ENCODE measurements at places on chromosomes 6 and 20.

DNA sequence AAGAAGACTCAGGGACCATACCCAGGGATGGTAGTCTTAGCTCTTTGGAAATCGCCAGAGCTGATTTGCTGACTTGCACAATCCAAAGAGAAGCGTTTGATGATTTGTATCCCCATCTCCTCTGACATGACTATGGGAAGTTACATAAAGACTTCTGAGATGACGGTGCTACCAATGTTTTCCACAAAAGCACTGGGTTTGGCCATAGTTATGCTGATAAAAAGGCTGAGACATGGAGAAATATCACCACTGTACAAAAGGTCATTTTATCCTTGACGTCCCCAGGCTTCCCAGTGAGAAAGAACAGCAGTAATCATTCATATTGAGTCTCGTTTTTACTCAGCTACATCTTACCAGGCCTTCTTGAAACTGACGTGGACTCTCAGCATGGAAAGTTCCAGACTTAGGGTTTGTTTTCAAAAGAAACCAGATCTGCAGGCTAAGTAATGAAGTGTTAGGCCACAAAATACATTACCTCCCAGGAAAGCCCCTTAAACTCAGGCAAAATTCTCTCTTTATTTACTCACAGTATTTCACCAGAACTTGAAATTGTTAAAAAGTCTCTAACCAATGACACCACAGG, 370.3 kb upstream of the JARID2 start:
- peak; percentile 63 for DNase-seq

- no peak for DNase-seq
Observed at GRCh38 chr6:122563364-122564052, 46.7 kb upstream of the PKIB start.

DNA sequence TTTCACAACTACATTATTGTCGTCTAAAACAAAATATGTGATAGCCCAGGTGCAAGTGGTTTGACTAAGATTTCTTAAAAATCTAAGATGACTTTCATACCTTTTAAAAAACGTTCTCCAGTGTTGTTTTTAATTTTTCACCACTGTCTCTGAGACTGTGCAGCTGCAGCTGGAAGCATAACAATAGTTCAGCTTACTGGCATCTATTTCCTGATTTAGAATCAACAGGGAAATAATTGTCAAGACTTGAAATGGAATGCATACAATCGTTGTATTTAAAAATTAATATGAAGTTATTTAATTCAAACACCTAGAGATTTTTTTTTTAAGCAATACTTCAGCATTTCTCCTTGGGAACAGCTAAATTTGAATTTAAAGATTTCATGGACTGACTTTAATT, 982.0 kb upstream of the EPHA7 start:
- DNase-seq, result no peak

DNA sequence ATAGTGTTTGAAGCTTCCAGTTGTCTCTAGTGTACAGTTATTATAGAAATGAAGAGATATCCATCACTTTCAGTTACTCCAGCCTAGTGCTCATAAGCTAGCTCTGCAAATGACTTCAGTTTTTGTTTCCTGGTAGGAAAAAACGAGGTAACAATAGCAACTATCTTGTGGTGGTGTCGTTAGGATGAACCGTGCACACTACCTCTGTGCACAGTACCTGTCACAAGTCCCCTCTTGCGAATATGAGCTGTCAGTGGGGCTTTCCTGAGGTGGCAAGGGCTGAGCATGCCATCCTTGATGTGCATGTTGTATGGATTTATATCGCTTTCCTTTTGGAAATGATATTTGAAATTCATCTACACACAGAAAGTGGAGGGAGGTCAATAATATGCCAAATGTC, 151.8 kb downstream of the ARID1B start:
- DNase-seq, result no peak

- peak; percentile 99 for DNase-seq
Observed at GRCh38 chr20:50509923-50510705, at the start of gene PTPN1. TSS of gene PTPN1 (plus strand) at chr20:50510383. CDS start at chr20:50510528, 145 bp downstream.

GRCh38 chr6:45084257-45084656, 243.9 kb upstream of the RUNX2 start:
- no peak for DNase-seq

DNA sequence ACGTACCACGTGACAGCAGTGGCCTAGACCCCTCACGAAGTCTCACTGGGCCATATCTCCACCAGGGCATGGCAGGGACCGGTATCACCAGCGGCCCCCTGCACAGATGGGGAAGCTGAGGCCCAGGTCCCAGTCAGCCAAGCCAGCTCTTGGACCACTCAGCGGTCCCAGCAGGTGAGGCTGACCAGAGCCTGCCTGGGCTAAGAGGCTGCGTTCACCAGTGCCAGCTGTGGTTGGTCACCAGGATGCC, 2.6 kb upstream of the MRGBP start:
- DNase-seq, result no peak

- DNase-seq, result no peak
Observed at GRCh38 chr20:40802886-40803285, 113.8 kb upstream of the MAFB start.

- DNase-seq, result no peak
Observed at GRCh38 chr6:1625794-1626435, 16.2 kb downstream of the FOXC1 start.

DNA sequence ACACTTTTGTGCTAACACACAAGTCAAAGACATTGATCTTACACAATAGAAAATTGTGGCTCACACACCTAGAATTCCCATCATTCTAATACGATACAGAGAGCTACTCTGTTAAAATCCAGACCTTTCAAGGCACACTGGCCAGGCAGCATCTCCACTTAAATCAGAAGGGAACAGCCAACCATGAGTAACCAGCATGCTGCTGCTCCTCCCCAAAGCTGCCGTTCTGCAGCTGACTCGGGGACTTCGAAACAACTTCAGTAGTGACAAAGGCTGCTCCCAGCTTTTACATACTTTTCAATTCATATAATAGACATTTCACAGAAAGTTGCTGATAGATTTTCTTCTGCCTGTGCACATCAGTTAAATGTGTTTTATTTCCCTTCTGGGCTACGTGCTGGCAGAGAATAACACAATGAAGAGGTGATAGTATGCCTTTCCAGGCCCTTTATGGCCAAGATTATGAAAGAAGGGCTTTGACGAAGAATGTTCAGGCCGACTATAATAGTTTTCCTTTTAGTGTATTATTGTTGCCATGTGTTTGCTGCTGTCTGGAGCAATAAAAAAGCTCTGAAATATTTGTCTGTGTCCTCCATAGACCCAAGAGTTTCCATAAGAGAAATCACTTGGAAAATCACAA, 159.0 kb downstream of the GMDS start:
- no peak for DNase-seq

GRCh38 chr6:63819831-63820230, 184.2 kb downstream of the PHF3 start:
- no peak for DNase-seq

DNA sequence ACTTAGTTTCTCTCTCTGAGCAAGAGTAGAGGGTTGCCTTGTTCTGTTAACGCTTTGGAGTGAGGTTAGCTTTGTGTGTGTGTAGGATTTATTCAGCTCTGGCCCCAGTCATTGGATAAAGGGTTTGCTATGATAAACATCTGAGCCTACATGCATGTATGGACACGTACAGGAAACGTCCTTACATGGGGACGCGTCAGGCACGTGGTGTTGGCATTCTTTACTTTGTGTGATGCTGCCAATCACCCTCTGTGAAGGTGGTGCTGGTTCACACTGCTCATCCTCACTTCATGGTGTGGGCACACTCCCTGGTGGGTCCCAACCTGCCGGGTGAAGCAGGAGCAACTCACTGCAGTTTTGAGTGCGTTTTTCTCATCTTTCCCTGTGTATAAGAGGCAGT, 53.4 kb upstream of the CD93 start:
- DNase-seq, result no peak

- DNase-seq, result no peak
Observed at GRCh38 chr6:51913265-51913664, 174.1 kb downstream of the PKHD1 start.

- no peak for DNase-seq
Observed at GRCh38 chr6:25537349-25538018, 114.5 kb upstream of the SCGN start.

- DNase-seq, result peak; percentile 41
Observed at GRCh38 chr20:3014179-3014578, 29.2 kb upstream of the GNRH2 start.

DNA sequence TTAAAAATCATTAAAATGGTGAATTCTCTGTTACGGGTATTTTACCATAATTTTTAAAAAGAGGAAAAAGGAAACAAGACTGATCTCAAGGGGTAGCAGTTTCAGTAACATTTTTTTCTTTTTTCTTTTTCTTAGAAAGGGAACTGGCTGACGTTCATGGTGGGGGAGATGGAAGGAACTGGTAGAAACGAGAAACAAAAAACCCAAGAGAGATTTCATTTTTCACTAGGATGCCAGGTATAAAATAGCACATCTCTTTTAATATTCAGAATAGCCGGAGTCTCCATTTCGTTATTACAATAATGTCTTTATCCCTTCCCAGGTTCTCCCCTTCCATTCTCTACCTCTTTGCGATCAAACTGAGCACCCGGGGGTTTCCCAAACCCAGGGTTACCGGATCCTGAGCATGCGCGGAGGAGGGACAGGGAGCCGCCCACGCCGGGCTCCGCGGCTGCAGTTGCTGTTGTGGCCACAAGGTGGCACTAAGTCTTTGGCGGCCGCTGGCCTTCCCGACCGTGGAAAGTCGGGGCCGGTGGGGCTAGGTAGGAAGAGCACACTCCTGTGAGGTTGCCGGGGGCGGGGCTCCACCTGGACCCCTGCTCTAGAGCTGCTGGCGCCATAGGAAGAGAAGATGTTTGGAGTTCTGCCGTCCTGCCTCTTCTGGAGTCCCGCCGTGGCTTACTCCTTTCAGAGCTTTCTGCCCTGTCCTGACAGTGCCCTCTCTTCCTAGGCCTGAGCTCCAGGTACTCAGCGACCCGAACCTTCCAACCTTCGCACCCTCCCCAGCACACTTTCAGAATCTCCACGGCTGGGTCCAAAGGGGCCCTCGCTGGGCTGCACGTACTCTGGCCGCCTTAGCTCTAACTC, 146.8 kb downstream of the SH3BGRL2 start:
- peak; percentile 91 for DNase-seq

GRCh38 chr6:87875781-87876180, 171.9 kb upstream of the SPACA1 start:
- DNase-seq, result no peak

- no peak for DNase-seq
Observed at GRCh38 chr6:105793130-105793529, 293.0 kb upstream of the PRDM1 start.

DNA sequence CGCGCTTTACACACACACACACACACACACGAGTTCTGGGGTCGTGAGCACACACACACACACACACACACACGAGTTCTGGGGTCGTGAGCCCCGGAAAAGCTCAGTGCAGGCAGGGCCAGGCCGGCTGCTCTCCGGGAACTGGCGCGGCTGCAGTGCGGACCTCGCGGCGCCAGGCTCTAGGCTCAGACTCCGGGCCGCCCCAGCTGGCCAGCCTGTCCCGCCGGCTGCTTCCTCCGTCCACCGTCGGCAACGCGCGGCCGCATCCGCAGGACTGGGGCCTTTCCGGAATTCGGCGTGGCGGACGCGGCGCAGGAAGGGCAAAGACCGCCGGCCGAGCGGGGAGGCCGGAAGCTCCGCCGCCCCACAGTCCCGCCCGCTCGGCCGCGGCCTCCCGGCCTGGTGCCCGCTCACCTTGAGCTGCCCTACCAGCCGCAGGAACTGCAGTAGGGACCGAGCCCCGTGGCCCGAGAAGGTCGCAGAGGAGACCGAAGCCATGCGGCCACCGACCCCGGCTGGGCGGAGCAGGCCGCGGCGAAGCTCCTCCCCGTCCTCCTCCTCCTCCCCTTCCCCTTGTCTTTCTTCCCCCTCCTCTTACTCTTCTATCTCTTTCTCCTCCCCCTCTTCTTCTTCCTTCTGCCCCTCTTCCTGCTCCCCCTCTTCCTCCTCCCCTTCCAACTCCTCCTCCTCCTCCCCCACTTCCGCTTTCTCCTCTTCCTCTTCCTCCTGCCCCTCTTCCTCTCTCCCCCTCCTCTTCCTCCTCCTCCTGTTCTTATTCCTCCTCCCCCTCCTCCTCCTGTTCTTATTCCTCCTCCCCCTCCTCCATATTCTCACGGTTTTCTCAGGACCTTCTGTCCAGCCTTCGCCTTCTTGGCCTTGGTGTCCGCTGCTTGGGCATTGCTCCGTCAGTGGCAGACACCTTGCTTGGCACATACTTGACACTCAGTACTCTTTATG, at the start of gene HDDC2:
TSS of gene HDDC2 (minus strand) at position 533 of the 957 bp plus-strand sequence. CDS start at position 498, 35 bp downstream.
- peak; percentile 72 for DNase-seq

- no peak for DNase-seq
Observed at GRCh38 chr6:62978920-62979319, 232.3 kb upstream of the FKBP1C start.

DNA sequence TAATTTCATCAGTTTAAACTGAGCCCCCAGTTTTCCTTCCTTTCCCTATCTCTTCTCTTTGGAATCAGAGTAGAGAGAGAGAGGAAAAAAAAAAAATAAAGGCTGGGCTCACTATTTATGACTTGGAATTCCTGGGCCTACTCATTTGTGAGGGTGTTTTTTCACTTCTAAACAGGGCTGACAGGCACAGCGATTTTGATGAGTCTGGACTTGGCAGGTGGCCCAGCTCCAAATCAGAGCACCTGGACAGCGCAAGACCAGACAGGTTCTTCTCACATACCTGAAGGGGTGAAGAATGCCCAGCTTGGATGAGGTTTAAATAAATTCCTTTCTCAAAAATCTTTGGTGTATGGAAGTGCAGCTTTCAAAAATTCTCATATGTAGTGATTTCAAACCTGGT, 122.2 kb downstream of the KIF13A start:
- no peak for DNase-seq

DNA sequence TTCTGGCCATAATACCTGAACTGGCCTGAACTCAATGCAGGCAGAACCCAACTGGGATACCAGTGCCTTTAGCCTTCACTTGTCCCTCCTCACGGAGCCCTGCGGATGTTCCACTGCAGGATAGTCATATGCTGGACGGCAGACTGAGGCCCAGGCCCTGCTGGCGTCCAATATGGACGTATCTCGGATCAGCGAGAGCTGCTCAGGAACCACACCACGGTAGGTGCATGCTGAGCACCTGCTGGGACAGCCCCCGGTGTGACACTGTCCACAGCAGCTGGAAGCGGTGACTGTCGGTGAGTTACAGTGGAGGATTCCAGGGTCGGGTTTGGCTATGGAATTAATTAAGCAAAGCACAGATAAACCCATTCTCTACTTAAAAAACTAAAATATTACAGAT, 48.7 kb downstream of the PSMG4 start:
- no peak for DNase-seq

GRCh38 chr6:74114428-74114827, 418.4 kb downstream of the CD109 start:
- DNase-seq, result no peak

- no peak for DNase-seq
Observed at GRCh38 chr6:130839379-130839778, 12.2 kb downstream of the SMLR1 start.

- DNase-seq, result no peak
Observed at GRCh38 chr6:28682542-28682941, 156.9 kb downstream of the GPX5 start.

- DNase-seq, result no peak
Observed at GRCh38 chr6:138844192-138844591, 48.3 kb downstream of the ECT2L start.
